ENCODE measurements at places on chromosomes 5 and 9.

DNA sequence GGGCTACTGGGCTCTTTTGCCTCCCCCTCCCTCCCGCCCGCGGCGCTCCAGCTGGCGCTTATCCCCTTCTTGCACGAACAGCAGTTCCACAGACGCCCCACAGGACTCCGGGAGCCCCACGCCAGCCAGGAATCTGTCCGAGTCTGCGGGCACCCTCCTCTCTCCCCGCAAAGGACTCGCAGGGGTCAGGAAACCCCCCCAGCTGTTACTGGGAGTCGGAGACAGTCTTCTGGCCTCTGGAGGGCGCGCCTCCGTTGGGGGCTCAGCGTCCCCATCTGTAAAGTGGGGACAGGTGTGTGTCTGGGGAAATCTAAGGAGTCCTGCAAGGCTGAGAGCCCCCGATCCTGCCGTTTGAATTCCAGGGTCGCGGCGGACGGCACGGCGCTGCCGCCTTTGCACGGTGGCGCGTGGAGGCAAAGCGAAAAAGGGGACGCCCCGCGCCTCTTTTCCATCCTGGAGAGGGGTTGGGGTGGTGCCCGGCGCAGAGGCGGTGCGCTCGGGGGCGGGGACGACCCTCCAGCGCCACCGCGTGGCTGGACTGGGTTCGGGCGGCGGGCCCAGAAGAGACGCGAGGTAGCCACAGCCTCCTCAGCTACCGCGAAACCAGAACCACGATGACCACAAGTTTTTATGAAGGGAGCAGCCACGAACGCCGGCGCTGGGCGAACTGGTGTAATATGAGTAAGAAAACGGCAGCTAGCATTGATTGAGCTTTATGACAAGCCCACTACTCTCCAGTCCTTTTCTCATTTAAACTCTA lies 2.8 kb upstream of the CCIN start:
- DNase-seq = peak; percentile 70

- DNase-seq = no peak
Measured at GRCh38 chr9:131918481-131918880, 161.2 kb downstream of the MED27 start.

GRCh38 chr5:68217047-68217355 lies 1.4 kb downstream of the PIK3R1 start:
- DNase-seq = no peak

DNA sequence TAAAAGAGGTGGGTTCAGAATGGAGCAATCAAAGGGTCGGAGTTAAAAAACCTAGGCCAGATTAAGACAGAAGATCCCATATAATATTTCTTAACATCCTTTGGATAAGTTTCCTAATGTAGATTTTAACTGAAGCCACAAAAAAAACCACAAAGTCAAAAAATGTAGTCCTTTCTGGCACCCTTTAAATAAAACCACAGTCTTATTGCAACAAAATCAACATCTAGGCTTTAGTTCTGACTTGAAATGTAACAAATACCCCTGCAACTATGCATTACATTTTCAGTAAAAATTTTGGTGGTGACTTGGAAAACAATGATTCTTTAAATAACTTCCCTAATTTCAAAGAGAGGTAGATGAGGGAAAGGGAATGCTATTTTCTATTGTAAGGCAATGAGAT lies 109.2 kb downstream of the PSAT1 start:
- no peak for DNase-seq

DNA sequence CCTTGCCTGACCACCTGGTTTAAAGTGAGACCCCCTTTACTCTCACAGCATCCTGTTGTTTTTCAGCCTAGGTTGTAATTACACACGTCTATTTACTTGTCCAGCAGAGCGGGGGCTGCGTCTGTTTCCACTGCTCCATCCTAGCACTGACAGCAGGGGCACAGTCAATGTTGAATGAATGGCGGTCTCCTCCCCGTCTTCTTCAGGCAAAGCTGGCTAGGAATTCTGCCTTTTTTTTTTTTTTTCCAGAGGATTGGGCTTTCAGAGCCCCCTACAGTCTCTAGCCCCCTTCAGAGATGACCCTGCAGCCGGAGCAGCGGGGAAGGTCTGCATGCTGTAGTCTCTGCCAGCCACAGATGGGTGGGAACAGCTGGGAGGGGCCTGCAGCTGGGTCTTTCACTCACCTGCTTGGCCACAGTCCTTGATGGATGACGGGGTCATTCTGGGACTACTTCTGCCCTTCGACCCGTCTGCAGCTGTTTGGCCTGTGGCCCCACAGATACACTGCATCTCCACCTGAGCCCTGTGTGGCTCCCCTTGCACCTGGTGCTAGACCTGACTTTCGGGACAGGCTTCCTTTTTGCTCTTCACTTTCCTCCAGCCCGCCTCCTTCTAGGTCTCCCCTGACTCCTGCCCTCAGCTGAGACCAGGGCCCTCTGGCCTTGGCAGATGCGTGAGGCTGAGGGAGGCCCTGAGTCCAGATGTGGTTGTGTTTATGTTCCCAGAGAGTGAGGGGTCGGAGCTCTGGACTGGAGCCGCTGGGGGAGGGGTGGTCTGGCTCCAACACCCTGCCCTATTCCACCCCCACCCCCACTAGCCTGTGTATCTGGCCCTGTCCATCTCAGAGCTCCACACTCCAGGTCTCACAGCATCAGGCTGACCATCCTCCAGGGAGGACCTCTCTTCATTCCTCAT lies 8.0 kb downstream of the PITX1 start:
- no peak for DNase-seq

- no peak for DNase-seq
Measured at GRCh38 chr9:23663125-23663524, 162.9 kb downstream of the ELAVL2 start.

DNA sequence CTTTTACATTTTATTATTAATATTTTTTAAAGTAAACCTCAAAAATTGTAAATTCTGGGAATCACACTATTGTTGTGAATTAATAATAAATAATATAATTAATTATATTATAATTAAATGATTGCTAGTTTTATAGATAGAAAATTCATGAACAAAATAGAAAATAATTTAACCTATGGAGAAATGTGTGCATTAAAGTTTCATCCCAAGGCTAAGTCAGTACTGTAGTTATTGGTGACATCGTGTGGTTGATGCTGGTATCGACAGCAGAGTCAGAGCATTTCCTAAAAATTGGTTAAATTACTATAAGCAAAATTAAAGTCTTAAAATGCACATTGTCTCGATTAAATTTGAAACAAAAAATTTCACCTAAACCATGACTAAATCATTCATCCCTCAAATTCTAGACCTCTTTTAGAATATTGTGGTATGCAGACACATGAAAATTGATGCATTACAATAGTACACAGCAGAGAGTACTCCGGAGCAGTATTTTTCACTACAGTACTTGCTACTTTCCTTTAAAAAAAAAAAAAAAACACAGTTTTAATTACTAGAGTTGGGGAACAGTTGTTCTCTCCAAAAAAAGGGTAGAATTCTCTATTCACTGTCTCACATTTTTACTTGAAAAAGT lies 73.9 kb downstream of the RORB start:
- no peak for DNase-seq

DNA sequence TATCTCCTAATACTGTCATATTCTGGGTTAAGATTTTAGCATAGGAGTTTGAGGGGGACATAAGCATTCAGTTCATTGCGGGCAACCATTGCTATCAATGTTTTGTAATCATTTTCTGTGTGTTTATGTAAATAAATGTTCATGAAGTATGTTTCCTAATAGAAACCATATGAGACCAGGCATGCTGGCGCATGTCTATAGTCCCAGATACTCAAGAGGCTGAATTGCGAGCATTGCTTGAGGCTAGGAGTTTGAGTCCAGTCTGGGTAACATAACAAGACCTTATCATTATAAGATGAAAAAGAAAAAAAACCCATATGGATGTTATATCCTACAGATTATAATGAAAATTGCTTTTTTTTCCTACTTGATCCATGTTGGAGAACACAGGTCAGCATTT lies 91.2 kb downstream of the F2RL2 start:
- DNase-seq = no peak

DNA sequence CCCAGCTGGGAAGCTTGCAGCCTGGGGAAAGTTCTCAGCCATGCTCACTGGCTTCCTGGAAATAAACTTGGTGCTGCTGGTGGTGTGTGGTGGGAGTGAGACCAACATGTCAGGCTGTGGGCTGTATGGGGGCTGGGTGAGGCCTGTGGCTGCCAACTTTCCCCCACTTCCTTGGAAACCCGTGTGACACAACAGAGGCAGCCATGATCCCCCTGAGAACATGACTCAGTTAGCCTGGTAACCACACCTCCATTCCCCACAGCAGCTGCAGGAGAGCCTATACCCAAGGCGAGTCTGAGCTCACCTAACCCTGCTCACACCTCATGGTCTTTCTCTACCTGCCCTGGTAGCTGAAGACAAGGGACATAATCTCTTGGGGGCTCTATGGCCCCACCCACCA lies 72.7 kb upstream of the RGMB start:
- no peak for DNase-seq

- DNase-seq = no peak
Measured at GRCh38 chr9:79977510-79978197, 405.9 kb downstream of the TLE4 start.

- DNase-seq = no peak
Measured at GRCh38 chr5:42870882-42871418, 59.3 kb upstream of the SELENOP start.

- no peak for DNase-seq
Measured at GRCh38 chr5:15579193-15579990, 79.4 kb downstream of the FBXL7 start.

DNA sequence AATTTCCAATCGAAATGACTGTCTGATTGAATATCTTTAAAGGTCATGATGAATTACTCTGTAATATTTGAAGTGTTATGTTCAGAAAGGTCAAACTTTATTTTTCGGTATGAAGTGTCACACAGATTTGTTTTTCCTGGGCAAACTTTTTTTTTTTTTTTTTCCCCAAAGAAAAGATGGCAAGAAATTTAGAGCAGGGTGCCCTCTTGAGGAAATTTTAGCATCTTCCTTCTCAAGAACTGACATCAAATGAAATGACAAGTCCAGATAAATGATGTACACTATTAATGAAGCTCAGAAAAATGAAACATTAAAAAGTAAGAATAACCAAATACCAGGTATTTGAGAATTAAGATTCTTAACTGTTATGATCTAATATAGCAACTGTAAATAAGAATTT lies 123.6 kb downstream of the INVS start:
- no peak for DNase-seq

DNA sequence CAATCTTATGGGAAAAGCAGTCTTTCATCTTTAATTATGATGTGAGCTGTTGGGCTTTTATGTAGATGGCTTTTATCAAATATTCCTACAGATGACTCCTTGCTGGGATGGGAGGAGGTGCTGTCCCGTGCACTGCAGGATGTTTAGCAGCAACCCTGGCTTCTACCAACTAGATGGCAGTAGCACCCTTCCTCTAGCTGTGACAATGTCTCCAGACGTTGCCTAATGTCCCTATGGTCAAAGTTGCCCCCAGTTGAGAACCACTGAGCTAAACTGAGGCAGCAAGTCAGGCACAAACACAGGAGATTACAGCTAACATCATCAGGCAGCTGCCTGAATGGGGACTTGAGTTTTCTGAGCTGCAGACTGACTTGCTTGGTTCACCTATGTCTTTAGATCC lies 401.9 kb upstream of the PDE4D start:
- DNase-seq = no peak

- no peak for DNase-seq
Measured at GRCh38 chr5:147451193-147451592, 58.7 kb downstream of the DPYSL3 start.

DNA sequence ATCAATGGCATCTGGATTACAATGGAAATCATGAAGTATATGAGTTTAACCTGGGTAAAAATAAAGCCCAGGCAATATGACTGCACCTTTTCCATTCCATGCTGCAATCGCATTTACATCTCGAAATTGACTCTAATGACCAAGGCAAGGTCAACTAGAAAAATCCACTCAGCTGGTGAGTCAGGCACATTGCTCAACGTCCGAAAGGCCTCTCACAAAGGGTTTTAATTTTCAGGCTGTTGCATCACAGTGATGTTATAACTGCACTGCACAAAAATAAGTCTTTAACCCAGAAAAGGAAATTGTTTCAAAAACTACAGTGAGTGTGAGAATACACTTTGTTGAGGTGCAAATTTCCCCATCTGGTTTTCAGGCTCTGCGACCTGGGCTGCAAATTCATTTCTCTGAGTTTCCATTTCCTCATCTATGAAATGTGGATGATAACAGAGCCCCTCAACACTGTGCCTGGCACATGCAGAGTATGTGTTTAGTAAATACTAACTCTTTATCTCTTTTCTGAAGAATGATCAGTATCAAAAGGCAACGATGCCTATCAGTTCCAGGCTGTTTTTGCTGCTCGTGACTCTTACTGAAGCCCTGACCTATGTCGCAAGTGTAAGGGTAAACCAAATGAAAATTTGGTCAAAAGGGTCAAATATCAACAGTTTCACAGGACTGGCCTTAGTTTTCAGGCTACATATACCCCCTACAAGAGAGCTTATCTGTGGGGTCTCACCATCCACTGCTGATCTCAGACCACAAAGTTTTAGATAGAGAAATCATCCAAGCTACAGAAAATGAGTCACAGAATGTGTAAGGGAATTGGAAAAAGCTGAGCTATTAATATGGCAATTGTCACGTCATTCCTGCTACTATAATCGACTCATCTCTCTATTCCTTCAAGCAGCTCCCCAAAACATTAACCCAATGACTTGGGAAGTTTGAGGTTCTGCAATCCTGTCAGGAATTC lies 4.1 kb downstream of the NFIL3 start:
- no peak for DNase-seq

GRCh38 chr9:134321531-134321930 lies 4.7 kb upstream of the RXRA start:
- DNase-seq = no peak

- DNase-seq = no peak
Measured at GRCh38 chr5:93425096-93425495, 155.9 kb downstream of the NR2F1-AS1 start.

DNA sequence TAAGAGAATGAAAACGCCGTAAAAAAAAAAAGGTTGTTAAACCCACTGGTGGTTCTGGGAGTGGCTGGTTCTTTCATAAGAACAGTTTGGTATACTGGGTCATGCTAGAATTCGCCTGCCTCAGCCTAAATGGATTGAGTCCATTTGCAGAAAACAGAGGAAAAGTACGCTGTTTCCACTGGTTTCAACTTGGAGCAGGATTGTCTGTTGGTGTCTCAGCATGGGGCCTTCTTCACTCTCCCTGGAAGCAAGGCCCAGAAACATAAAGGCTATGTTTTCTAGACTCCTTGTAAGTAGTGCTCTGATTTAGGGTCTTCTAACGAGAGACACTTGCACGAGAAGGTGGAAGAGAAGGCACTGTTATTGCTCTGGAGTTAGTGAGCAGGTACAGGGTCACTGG lies 116.9 kb upstream of the MTAP start:
- DNase-seq = no peak

DNA sequence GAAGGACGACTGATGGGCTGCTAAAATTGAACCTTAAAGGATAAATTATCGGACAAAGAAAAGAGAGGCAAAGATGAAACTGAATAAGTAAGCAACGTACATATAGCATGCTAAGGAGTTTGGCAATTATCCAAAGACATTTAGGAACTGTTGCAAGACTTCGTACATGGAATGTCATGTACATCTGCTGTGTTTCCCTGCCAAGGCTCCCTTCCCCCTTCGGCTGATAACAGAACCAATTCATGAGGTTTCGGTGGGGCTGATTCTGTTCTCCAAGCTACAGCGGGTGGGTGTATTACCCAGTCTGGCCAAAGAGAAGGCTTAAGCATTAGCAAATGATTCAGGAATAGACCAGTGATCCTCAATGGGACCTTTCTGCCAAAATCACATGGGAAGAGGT lies 190.9 kb upstream of the FREM1 start:
- no peak for DNase-seq

GRCh38 chr9:127209948-127210640 lies 54.5 kb upstream of the GARNL3 start:
- no peak for DNase-seq

Data from stimulated activated CD8-positive, alpha-beta memory T cell treated with anti-CD3 and anti-CD28 coated beads, Interleukin-4, amount 100 ng/mL, for 4 hours (primary cell).